ENCODE measurements at places on chromosomes 13 and 19.

DNA sequence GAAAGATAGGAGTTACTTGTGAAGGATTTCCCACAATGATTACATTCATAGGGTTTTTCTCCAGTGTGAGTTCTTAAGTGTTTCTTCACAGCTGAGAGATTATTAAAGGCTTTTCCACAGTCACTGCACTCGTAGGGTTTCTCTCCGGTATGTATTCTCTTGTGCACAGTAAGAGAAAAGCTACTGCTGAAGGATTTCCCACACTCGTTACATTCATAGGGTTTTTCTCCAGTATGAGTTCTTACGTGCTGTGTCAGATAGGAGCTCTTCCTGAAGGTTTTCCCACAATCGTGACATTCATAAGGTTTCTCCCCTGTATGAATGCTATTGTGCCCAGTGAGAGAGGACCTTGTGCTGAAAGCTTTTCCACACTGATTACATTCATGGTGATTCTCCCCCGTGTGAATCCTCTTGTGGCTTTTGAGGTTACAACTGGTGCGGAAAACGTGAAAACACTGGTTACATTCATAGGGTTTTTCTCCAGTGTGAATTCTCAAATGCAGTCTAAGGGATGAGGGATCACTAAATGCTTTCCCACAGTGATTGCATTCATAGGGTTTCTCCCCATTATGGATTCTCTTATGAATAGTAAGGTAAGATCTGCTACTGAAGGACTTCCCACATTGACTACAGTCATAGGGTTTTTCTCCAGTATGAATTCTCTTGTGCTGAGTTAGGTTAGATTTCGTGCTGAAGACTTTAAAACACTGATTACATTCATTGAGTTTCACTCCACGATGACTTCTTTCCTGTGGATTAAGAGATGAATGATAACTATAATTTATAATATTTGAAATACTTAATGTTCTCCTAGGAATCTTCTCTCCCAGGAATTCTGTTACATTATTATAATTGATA, 20.6 kb downstream of the ZNF558 start:
- DNase-seq, result no peak

GRCh38 chr13:97600458-97601075, 166.6 kb downstream of the RAP2A start:
- no peak for DNase-seq

DNA sequence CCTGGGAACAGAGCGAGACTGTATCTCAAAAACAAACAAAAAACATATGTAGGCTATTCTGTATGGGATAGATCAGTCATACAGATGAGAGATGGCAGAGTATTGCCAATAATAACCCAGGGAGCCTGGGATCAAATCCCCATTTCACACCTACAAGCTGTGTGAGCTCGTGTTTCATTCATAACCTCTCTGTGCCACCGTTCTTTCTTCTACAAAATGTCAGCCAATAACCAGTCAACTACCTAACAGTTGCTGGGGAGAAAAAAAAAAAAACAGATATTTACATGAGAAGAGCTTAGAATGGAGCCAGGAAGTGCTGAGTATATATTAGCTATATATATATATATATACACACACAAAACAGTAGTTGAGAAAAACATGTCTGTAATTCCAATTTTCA, 6.5 kb upstream of the IFNL2 start:
- no peak for DNase-seq

GRCh38 chr13:26469602-26470001, 87.9 kb upstream of the WASF3 start:
- DNase-seq, result no peak

DNA sequence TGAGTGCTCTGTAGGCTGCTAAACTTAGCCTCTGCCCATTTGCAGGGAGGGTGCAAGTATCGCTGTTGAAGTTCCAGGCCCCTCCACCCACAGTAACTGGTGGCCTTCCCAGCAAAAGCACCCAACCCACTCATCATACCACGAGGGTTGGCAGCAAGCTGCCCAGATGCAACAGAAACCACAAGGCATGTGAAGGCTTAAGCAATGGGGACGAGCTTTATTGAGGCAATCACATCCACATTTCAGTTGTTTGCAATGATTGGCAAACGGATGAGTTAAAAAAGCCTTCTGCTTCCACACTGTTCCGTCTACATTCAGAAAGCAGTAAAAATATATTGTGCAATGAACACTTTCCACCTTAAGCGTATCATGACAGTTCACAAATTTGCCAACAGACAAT, 10.3 kb downstream of the GJB6 start:
- no peak for DNase-seq

GRCh38 chr13:43792076-43792881, 5.5 kb upstream of the ENOX1 start:
- no peak for DNase-seq

GRCh38 chr19:33408116-33408515, 34.6 kb downstream of the CEBPG start:
- no peak for DNase-seq

DNA sequence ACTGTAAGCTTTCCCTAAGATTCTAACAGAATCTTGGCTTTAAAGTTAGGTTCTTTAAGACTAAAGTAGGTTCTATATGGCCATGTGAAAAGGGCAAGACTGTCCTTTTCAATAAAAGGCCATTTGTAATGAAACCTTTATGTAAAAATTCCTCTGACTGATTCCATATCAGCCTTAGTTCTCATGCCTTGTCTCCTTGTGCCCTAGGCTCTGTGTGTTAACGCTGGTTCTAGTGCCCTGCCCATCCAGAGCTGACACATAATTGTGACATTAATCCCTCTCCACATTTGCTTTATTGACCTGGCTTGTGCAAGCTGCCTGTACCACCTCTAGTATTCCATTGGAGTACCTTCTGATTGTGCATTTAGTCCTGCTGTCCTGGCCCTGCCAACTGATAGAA, 28.2 kb downstream of the CYSLTR2 start:
- DNase-seq, result no peak

GRCh38 chr13:50189450-50189849, 174.2 kb downstream of the KCNRG start:
- no peak for DNase-seq

DNA sequence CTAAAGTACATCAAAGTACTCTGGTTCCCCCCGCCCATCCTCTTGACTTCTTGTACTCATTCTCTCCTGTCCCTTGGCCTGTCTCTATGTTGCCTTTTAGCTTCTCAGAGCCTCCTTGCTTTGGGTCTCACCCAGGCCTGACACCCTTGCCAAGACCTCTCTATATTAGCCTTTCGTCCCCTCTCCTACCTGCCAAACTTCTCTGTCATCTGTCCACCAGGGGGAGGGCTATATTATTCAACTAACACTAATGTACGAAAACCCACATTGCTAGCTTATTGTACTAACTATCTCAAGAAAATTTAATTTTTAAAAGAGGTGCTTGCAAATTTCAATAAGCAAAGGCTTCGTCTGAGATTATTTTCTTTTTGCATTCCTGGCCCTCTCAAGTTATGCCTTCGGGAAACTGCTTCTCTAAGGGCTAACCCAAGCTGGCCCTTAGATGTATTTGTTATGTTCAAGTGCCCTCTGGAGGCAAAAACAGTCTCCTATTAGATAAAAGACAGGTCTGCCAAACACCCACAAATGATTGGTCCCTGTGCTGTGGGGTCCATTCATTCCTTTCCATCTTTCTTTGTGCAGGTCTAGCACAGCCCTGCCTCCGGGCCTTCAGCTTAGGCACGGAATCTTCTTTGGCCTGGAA, 6.3 kb upstream of the MRPS31 start:
- peak; percentile 32 for DNase-seq

DNA sequence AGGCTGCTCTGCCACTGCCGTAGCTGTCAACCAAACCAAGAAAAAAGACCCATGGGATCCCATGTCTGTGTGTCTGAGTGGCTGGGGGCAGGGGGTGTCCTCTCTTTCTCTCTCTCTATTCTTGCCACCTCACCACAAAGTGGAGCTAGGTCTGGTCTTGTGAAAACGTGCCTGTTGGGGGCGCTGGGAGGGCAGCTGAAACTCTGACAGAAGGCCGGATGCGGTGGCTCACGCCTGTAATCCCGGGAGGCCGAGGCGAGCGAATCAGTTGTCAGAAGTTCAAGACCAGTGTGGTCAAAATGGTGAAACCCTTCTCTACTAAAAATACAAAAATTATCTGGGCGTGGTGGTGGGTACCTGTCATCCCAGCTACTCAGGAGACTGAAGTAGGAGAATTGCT, 29.2 kb downstream of the ZNF146 start:
- DNase-seq, result no peak

GRCh38 chr13:77857531-77858209, 61.0 kb downstream of the EDNRB start:
- DNase-seq, result no peak

DNA sequence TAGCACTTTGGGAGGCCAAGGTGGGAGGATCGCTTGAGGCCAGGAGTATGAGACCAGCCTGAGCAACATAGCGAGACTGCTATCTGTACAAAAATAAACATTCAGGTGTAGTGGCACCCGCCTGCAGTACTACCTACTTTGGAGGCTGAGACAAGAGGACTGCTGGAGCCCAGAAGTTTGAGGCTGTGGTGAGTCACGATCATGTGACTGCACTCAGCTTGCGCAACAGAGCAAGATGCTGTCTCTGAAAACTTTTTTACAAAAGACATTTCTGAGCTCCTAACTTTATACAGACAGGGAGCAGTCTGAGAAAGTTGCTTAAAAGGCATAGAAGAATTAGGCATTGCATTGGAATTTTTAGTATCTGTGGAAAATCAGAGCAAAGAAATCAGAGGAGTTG, 10.4 kb upstream of the TBC1D4 start:
- DNase-seq, result no peak

- no peak for DNase-seq
These were observed 172.6 kb downstream of the NUFIP1 start for GRCh38 chr13:44816701-44817100.

DNA sequence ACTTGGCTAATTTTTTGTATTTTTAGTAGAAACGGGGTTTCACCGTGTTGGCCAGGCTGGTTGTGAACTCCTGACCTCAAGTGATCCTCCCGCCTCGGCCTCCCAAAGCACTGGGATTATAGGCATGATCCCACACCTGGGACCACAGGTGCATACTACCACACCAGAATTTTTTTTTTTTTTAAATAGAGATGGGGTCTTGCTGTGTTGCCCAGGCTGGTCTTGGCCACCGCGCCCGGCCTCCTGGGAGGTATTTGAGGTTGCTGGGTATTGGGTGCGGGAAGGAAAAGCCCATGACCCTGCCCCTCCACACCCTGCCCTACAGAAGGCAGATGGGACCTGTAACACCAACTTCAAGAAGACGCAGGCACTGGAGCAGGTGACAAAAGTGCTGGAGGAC, 13.6 kb downstream of the ACTMAP start:
- no peak for DNase-seq

DNA sequence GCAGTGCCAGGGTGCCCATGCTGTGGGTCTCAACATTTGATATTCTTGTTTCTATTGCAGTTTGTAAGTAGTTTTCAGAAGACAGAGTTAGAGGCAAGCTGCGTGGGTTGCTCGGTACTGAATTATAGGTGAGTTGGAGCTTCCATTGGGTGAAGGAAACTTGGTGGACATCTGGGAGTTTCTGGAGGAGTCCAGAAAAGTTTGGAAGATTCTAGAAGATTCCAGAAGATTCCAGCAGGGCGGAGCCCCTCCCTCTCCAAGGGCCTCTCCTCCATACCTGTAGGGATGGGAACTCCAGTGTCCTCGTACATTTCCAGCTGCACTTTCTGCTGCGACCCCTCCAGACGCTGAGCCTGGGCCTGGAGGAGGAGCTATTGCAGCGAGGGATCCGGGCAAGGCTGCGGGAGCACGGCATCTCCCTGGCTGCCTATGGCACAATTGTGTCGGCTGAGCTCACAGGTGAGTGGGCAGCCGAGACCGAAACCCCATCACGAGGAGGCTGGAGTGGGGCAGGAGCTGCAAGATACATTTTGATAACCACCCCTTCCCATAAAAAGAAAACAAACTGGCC, 28.6 kb downstream of the TIMM13 start:
- no peak for DNase-seq

DNA sequence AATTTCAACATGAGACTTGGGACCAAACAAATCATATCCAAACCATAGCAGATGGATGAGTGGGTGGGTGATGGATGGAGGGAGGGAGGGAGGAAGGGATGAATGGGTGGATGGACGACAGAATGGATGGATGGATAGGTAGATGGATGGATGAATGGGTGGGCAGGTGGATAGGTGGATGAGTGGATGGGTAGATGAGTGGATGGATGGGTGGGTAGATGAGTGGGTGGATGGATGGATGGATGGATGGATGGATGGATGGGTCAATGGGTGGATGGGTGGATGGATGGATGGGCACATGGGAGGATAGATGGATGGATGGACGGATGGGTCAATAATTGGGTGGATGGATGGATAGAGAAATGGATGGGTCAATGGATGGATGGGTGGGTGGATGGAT, 47.9 kb upstream of the ONECUT3 start:
- DNase-seq, result no peak

DNA sequence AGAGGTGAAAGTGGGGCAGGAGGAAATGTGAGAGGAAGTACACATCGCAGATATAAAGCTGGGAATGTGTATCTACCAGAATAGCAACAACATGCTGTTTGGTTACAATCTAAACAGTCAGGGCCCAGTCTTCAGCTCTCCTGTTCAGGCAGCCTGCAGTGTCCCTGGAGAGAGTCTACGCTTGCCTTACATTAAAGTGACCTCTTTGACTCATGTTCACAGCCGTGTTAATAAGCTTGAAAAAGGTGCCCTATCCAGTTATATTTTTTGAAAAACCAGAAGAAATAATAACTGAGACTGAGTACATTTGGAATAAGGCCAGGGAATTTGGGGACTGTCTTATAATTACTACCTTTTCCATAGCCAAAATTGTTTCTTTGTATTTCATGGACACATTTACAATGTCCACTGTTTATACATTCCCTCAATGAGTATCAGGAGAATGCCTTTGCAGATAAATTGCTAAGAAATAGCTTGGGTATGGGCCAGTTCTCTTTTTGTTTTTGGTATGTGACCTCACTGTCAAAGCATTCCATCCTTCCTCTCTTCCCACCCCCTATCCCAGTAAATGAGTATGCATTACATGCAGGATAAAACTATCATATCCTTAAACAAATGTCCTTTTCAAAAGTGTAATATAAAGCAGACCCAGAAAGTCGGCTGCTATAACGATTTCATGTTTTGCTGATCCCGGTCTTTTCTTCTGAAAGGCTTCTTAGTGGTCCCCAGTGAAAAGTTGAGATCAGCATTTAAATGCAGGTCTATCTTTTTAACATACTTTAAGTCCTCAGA, 82.6 kb downstream of the PCDH9 start:
- no peak for DNase-seq
